ENCODE measurements at places on chromosomes 4 and X. TPM values are rescaled to one million over a fixed set of nuclear protein-coding genes. Genes with fewer than 3 reads are reported as not detected.

DNA sequence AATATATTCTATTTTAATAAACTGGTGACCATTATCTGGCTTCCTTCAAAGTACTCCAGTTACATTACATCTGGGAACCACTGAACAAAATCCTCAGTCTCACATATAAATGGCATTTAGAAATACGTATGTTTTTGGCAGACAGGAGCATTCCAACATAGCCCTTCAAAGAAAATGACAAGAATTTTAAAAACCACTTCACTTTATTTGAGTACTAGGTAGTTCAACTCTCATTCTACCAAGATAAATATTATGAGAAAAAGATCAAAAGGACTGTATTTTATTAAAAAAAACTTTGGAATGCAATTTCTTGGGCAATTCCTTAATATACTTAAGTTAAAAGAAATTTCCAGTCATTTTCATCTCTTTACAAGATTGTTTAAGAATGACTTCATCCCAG, 17.6 kb downstream of the TNIP3 start:
- no peak for DNase-seq

GRCh38 chr4:54169176-54169575, 59.9 kb upstream of the PDGFRA start:
- DNase-seq, result no peak

GRCh38 chr4:60443796-60444195, 756.3 kb upstream of the ADGRL3 start:
- no peak for DNase-seq

- no peak for DNase-seq
Measured at GRCh38 chr4:15515106-15515505, 45.4 kb downstream of the CC2D2A start.

- DNase-seq, result no peak
Measured at GRCh38 chr4:53559021-53559620, 32.2 kb downstream of the LNX1 start.

DNA sequence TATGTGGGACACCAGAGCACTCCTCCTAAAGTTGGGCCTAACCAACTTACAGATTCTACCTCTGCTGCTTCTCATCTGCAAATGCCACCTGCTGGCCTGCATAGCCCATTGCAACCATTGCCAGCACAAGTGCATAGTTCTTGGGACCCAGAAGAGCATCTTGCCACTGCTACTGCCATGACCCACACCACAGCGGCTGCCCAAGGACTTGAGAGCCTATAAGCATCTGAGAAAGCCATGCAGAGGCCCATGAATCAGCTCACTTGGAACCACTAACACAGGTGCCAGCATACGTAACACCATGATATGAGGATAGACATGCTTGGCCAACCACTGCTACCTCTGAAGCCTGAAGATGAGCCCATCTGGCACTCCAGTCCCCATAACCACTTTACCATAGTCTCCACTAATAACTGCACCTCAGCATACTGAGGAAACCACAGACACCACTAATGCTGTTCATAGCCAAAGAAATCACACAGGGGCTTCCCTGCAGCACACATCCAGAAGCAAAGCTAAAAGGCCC, 258.1 kb upstream of the AGTR2 start:
- no peak for DNase-seq

GRCh38 chr4:87077914-87078585, 142.4 kb downstream of the KLHL8 start:
- no peak for DNase-seq

F9 gene
- total RNA-seq, result not detected

DNA sequence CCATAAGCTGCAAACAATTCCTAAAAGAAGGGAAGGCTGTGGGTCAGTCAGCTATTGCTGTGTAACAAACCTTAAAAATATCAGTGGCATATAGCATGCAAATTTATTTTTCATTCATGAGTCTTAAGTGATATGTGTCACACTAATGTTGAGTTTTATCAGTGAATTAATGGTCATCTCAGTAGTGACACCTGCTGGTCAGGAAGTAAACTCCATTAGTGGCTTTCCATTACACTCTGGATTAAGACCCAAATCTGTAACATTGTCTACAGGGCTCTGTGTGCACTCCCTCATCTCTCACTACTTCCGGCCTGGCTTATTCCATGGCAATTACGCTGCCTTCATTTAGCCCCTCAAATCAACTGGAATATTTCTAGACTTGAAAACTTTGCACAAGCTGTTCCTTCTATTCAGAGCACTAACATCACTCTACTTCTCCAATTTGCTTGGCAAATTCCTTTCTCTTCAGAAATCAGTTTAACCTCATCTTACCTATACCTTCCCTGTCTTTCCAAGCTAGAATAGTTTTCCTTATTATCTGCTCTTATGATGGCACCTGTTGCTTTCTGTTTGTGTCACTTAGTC, 217.3 kb upstream of the TAPT1 start:
- no peak for DNase-seq
